ENCODE measurements at places on chromosomes 6 and 20.

- no peak for DNase-seq
Measured at GRCh38 chr20:3931664-3932063, 42.5 kb downstream of the PANK2 start.

GRCh38 chr20:60138256-60139220 is 180.3 kb downstream of the CDH26 start:
- no peak for DNase-seq

- DNase-seq = no peak
Measured at GRCh38 chr6:40958738-40959137, 80.3 kb downstream of the UNC5CL start.

DNA sequence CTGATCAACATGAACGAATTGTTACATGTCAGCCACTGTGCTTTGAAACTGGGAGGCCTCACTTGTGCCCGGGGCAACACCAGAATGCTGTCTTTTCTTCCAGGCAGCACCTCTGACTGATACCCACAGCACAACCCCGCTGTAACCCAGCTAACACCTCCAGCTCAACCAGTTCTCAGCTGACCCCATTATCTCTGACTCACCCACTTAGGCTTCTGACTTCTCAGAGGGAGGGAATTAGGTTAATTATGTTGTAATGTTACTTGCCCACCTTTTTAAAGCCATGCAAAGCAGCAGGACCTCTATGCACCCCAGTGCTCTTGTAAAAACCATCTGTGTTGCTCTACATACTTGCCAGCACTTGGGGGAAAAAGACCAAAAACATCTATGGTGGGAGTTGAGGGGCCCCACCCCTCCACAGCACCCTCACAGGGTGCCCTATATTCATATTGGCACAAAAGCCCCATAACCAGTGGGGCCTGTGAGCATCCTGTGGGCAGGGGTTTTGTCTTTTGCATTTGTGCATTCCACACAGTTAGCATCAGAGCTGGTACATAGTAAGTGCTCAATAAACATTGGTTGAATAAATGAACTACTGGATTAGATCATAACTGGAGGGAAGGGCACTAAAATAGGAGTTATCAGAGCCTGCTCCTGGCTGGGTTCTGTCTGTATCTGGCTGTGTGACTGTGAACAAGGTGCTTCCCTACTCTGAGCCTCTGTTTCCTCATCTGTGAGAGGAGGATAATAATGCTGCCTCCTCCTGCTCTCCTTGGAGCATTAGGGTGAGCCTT is 22.3 kb downstream of the BNIP5 start:
- no peak for DNase-seq

GRCh38 chr20:4469910-4470309 is 251.8 kb upstream of the PRND start:
- no peak for DNase-seq

GRCh38 chr20:50724851-50725723 is 6.3 kb upstream of the PARD6B start:
- no peak for DNase-seq

- DNase-seq = no peak
Measured at GRCh38 chr6:20236344-20236743, 24.1 kb upstream of the MBOAT1 start.
